Amygdala (tissue), 56 donors: ENCODE measurements at places on chromosomes 12 and 14.

GRCh38 chr14:25215607-25216006 is 165.7 kb upstream of the STXBP6 start:
- DNase-seq = no peak

DNA sequence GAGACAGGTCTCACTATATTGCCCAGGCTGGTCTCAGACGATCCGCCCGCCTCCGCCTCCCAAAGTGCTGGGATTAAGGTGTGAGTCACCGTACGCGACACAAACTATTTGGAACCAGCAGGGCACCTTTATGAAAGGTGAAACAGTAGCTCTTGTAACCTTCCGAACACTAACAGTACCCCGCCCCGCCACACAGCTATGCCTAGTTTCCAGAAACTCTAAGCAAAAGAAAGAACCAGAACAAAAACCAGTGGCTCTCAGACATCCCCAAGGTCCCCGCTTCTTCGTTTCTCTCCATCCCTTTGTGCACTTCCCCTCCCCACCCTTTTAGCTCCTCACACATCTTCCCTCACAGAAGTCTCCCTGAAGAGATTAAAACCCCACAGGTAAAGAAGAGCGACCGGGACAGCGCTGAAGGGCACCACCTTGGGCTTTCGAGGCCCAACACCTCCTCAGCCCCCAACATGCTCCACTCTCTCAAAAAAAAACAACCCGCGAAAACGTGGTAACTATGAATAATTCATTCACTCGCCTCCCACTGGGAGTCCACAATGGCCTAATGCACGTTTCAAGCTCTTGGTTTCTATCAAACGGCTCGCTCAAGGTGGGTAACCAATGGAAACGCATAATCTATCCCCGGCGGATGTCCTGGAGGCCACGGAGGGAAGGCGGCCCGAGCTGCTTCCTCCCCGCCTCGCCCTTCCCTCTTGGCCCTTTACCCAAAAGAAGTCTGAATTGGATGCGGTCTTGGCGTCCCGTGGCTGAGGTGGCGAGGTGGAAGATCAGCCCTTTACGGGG is 877 bp downstream of the BAG5 start:
- no peak for DNase-seq

GRCh38 chr12:62919838-62920237 is 15.1 kb downstream of the PPM1H start:
- DNase-seq = no peak

GRCh38 chr12:82440885-82441284 is 82.6 kb downstream of the METTL25 start:
- no peak for DNase-seq

- no peak for DNase-seq
Observed at GRCh38 chr14:76227450-76228050, 75.8 kb downstream of the GPATCH2L start.

- no peak for DNase-seq
Observed at GRCh38 chr12:16076970-16077522, 165.9 kb downstream of the DERA start.
